Stimulated activated CD8-positive, alpha-beta memory T cell treated with anti-CD3 and anti-CD28 coated beads, Interleukin-7, amount 100 ng/mL, for 1 hour (primary cell): ENCODE measurements at places on chromosomes 2 and 18.

DNA sequence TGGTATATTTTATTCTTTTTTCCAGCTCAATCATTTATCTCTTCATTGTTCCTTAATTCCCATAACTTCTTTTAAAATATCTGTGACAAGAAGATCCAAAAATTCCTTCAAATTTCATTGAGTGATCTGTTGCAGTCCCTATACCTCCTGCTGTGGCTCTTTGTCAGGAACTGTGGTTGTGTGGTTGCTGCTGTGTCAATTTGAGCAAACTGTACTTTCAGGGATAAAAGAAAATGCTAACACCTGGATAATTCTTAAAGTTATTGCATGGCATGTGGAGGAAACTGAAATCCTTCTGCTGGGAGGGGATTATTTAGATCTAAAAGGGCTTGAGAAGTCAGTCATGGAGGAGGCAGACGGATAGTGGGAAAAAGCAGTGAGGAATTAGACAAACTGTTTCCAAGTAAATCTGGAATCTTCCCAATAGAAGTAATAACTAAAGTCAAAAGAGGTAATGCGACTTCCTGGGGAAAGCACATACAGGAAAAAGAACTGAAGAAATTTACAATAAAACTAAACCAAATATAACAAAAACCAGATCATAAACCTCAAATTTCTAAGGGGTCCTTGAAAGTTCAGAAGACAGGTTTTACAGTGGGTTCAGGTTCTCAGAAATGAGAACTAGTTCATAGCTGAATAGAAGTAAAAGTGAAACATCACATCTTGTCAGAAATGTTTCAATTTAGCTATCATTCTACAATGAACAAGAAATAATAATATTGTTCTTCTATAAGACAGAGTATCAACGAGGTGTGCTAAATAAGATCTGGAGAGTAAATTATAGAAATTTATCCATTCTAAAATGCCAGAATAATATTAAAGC lies 33.5 kb upstream of the CD226 start:
- no peak for DNase-seq

GRCh38 chr2:240832921-240833494 lies 13.0 kb upstream of the KIF1A start:
- no peak for DNase-seq

DNA sequence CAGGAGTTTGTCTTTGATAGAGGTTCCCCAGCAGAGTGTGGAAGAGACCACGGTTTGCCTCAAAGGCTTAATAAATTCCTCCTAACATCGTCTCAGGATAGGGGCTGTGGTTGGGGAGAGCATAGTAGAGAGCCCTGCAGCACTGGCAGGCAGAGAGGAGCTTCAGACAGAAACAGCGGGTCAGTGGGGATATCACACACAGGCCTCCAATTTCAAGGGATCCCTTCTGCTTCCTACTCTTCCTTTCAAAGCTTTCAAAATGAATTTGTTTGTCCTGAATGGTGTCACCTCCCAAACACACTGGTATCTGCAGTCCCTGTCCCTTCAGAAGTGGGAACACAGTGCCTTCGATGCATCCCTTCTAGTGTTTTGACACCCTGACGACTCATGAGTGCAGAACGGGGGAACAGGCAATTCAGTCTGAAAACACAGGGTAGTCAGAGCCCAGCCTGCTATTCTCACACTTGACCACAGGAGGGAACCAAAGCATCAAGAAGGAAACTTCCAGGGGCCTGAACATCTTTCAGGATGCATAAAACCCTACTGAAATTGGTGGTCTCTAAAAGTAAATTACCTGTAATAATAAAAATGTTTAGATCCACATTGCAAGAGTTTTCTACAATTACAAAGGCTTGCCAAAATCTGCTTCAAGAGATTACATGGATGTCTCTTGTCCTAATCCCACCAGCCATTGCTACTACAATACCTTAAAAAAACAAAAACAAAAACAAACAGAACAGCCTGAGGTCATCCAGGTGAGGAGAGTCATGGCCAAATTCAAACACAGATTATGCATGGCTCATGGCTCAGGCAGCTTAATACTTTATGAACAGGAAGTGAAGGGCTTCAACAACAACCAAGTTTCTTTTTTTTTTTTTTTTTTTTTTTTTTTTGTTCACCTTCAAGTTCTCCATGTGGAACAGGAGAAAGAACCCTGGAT lies 49.8 kb downstream of the SLC14A2 start:
- DNase-seq = peak; percentile 51

DNA sequence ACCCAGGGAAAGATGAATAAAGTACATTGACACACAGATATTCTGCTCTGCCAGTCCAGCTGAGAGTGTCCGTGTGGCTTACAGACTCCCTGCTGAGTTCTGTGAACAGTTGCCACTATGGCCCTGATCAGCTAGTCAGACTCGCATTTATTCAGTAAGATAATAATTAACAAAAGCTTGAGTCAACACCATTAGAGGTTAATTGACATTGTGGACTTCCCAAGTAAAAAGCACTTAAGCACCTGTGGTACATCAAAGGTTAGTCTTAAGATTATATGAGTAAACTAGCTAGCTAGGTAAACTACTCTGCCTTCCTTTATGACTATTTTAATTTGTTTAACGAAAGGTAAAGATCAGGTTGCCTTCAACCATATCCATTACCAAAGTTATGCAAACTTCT lies 33.7 kb downstream of the ANKRD30B start:
- DNase-seq = no peak

DNA sequence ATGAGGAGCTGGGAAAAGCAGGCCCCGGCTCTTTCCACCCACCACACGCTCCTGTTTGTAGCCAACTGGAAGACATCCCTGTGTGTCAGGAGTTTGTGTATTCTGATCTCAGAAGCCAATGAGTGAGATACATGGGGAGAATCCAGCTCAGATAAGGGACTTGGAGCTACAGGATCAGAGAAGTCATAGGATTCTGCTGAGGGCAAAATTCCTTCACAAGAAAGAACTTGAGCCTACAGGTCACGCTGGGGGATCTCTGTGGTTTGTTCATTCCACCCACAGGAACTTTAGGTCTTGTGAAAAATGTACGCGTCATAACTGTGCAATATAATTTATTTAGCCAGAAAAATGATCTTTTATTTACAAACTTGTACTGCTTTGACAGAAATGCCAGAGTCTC lies 80.1 kb upstream of the SMIM21 start:
- no peak for DNase-seq

- DNase-seq = no peak
These were observed 242.6 kb upstream of the TCF4 start for GRCh38 chr18:55830544-55830943.

GRCh38 chr2:215110918-215111317 lies 27.5 kb downstream of the ABCA12 start:
- no peak for DNase-seq

DNA sequence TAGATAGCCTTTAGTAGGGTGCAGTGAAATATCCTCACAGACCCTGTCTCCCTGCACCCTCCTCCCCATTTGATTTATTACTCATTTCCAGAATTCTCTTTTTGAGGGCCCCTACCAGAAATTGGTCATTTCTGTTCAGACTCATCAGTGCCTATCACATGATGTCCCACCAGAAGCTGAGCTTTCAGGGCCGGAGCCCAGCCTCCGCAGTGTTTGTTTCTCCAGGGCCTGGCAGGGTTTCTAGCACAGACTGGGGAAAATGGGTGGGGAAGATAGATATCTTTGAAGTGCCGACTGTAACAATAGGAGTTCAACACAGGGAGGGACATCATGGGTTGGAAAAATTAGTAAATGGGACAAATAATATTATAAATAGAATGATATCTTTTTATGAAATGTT lies 208.0 kb downstream of the PTGR3 start:
- no peak for DNase-seq

- no peak for DNase-seq
These were observed 197.2 kb downstream of the HDAC4 start for GRCh38 chr2:239203443-239204135.

GRCh38 chr2:240567137-240567871 lies 980 bp upstream of the RNPEPL1 start:
- DNase-seq = no peak

GRCh38 chr2:174663550-174663949 lies 65.9 kb upstream of the WIPF1 start:
- DNase-seq = no peak

DNA sequence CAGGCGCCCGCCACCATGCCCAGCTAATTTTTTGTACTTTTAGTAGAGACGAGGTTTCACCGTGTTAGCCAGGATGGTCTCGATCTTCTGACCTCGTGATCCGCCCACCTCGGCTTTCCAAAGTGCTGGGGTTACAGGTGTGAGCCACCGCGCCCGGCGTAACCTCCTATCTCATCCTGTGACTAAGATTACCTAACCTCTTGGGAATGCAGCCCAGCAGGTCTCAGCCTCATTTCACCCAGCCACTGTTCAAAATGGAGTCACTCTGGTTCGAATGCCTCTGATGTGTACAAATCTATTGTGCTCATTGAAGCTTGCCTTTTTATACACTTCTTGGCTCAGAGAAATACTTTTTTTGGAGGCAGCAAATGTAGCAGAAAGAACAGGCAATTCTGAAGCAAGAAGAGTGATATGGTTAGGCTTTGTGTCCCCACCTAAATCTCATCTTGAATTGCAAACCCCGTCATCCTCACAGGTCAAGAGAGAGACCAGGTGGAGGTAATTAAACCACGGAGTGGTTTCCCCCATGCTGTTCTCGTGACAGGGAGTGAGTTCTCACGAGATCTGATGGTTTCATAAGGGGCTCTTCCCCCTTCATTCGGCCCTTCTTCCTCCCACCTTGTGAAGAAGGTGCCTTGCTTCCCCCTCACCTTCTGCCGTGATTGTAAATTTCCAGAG lies 60.6 kb downstream of the SLC4A3 start:
- no peak for DNase-seq

- DNase-seq = no peak
These were observed 187.6 kb downstream of the PTPRM start for GRCh38 chr18:7754725-7755181.

GRCh38 chr2:239192456-239192855 lies 208.4 kb downstream of the HDAC4 start:
- DNase-seq = no peak

GRCh38 chr2:241686650-241687425 lies at the start of gene DTYMK:
Gene DTYMK, minus strand, starts transcription at chr2:241686815. Its CDS starts 32 bp downstream, at chr2:241686783.
- peak; percentile 87 for DNase-seq

GRCh38 chr2:129908721-129909373 lies 70.6 kb upstream of the RAB6C start:
- DNase-seq = no peak

GRCh38 chr2:173869244-173870229 lies 95.6 kb downstream of the SP3 start:
- no peak for DNase-seq

- DNase-seq = no peak
These were observed 1.3 kb downstream of the ADI1 start for GRCh38 chr2:3517948-3518495.

- DNase-seq = no peak
These were observed 150.4 kb downstream of the ZFP36L2 start for GRCh38 chr2:43075811-43076585.

GRCh38 chr2:155054712-155055111 lies 356.2 kb downstream of the KCNJ3 start:
- no peak for DNase-seq

DNA sequence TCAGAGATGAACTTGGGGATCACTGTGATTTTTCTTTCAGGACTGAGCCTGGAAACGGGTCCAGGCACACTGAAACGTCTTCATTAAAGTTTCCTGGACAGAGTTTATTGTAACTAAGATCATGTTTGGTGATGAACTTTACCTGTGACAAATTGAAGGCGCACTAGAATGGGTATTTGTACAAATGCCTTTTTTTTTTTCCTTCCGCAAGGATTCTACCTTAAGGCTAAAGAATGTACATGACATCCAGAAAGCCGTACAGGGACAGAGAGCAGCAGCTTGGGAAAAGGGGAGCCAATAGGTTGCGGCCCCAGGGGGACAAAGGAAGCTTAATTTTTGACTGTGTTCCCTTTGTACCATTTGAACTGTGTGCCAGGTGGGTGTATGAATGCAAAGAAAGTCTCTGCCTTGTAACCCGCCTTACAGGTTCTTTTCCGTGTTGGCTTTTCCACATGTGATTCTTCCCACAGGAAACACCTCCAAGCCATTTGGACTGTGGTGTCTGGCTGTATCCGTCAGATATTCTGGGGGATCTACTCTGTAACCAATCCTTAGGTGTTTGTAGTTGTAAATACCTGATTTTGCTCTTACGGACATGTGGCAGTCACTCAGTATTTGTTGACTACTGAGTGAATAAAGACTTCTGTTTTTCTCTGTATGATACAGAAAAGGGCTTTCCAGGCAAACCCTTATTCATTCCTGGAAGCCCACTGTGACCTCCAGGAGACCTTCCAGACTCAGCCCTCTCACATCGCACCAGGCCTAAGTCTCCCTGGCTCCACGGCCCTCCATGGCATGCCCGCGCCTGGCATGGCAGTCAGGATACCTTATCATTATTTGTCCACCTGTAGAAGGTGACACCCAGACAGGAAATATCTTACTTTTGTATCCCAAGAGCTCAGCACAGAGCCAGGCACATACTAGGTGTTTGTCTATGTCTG lies 1.1 kb downstream of the LRRFIP1 start:
- DNase-seq = no peak

DNA sequence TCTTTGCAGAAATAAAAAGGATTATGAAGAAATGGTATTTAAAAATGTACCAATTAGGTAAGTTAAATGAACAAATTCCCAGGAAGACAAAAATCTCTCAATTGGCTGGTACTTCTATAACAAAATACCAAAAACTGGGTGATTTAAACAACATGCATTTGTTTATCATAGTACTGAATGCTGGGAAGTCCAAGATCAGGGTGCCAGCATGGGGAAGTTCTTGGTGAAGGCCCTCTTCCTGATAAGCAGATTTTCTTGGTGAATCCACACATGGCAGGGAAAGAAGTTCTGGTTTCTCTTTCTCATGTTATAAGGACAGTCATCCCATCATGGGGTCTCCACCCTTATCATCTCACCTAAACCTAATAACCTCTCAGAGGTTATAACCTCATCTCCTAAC lies 271.6 kb upstream of the SETBP1 start:
- no peak for DNase-seq

DNA sequence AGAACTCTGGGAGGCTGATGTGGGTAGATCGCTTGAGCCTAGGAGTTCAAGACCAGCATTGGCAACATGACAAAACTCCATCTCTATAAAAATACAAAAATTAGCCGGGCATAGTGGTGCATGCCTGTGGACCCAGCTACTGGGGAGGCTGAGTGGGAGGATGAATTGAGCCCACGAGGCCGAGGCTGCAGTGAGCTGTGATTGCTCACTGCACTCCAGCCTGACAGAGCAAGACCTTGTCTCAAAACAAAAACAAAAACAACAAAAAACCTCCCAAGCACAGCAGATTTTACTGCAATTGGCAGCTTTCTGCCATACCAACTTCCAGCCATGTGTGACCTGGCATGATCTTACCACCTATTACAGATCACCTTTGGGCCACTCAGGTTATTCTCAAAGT lies 57.7 kb upstream of the LRPPRC start:
- no peak for DNase-seq

DNA sequence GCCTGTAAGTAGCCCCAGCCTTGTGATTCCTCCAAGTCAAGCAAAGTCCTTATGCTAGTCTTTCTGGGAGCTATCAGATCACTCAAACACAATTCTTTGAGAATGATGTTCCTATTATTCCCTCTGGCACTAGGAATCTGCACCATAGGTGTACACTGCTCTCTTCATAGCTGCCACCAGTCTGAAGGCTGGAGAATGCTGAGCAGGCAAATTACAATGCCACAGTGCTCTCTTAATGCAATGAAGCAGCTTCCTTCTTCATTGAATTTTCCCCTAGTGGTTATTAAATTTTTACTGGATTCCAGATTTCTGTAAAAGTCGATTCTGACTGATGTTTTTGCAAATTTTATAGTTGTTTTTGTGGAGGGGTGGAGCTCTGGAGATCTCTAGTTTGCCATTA lies 84.8 kb downstream of the CCDC178 start:
- no peak for DNase-seq
